Sciatic nerve (tissue), 2 donors: ENCODE measurements at places on chromosomes 6 and 20.
A peak's percentile ranks its signal among the peaks of the same experiment; 100 is the strongest.

GRCh38 chr20:41213150-41213820 lies 75.9 kb downstream of the PLCG1 start:
- DNase-seq = no peak

DNA sequence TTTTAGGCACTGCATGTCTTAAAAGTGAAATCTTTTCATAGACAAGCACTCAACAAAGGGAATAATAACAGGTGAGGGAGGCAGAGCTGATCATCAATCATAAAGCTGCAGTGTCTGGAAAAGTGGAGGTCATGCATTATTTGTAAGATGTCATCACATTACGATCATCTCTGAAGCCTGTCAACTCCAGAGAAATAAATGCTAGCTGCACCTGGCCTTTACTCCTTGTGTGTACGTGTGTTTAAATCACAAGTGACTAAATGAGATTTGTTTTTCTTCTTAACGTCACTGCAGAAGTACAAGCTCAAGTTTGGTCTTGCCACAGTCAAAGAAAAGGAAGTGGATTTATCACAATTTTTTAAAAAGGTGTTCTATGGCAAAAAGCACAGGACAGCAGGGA lies 275.5 kb upstream of the SGK1 start:
- DNase-seq = no peak

GRCh38 chr20:41095110-41095969 lies 42.0 kb upstream of the PLCG1 start:
- DNase-seq = peak; percentile 71

- DNase-seq = no peak
Measured at GRCh38 chr6:62492192-62492822, 206.3 kb upstream of the KHDRBS2 start.

DNA sequence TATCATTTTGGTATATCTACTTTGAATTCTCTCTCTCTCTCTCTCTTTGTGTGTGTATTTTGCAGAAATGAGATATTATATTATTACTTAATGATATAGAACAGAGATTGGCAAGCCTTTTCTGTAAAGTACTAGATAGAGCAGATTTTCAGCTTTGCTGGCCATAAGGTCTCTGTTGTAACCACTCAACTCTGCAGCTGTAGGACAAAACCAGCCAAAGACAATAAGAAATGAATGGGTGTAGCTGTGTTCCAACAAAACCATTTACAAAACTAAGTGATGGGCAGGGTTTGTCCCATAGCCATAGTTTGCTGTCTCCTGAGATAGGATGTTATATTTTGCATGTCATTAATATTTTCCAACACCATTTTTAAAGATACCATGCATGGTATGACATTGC lies 91.2 kb upstream of the TSHZ2 start:
- no peak for DNase-seq

DNA sequence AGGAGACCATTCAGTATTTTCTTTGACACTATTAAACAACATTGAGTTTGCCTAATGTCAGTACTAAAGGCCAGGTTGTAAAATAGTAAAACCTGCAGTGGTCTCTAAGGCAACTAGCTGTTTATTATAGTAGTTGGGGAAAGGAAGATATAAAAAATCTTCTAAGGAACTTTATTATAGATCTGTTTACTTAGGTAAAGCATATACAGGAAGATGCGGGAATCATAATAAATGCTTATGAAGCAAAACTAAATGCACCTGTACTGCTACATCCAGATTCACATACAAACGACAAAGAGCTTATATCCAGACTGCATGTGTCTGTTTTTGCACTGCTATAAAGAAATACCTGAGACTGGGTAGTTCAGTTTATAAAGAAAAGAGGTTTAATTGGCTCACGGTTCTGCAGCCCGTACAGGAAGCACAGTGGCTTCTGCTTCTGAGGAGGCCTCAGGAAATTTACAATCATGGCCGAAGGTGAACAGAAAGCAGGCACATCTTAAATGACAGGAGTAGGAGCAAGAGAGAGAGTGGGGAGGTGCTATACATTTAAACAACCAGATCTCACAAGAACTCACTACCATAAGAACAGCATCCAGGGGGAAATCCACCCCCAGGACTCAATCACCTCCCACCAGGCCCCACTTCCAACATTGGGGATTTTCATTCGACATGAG lies 8.7 kb upstream of the TRIM39 start:
- DNase-seq = no peak

DNA sequence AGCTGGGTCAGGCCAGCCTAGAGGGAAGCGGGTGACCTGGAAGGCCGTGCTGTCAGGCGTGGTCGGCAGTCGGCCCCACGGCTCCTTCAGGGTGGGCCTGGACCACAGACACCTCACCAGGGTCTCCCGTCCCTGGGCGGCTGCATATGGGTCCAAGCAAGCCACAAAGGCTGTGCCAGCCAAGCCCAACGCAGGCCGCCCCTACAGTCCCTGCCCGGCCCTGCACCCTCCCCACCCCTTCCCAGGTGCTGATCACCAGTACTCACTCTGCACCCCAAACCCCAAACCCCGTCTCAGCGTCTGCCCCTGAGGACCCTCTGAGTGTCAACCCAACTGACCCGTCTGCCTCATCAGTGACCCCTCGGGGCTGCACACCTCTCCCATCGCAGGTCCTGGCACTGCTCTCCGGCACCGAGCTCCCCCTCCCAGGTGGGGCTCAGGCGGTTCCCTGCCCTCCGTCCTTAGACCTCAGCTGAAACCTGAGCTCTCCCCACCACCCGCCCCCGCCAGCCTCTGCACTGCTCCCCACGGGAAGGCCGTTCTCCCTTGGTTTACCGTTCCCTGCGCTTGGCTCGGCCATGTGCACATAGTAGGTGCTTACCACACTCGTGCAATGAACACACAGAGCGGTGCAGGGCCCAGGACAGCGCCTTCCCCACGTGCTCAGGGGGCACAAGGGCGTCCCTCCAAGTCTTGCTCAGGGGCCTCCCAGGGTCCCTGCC lies 1.5 kb upstream of the PPDPF start:
- DNase-seq = peak; percentile 66

DNA sequence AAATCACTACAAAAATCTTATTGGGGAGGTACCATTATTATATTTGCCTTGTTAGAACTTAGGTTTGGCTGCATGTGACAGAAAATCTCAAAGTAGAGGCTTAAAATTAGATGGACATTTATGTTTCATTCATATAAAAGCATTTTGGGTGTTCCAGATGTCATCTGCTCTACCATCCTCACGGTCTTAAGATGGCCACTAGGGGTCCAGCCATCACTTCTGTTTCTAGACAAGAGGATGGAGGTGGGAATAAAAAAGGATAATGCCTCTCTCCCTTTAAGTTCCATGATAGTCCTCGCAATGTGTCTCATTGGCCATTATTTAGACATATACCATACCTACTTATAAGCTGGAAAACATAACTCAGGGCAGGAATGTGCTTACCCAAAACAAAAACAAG lies 929.5 kb downstream of the KIF16B start:
- DNase-seq = no peak

DNA sequence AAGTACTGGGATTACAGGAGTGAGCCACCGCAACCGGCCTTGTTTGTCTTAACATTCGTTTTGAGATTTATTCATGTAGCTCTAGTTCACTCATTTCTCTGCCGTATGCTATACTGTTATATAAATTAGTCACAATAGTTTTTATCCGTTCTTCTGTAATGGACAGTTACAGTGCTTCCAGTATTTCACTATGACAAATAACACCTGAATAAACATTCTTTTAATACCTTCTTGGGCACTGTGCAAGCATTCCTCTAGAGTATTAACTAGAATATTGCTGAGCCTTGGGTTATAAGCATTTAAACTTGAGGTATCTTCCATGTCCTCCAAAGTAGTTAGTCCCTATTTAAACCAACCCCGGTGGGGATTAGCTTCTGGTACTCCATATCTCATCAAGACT lies 45.6 kb downstream of the STK38 start:
- DNase-seq = no peak

GRCh38 chr6:31359581-31359980 lies 2.6 kb upstream of the HLA-B start:
- no peak for DNase-seq

- no peak for DNase-seq
Measured at GRCh38 chr6:3625149-3625979, 126.1 kb downstream of the PXDC1 start.

DNA sequence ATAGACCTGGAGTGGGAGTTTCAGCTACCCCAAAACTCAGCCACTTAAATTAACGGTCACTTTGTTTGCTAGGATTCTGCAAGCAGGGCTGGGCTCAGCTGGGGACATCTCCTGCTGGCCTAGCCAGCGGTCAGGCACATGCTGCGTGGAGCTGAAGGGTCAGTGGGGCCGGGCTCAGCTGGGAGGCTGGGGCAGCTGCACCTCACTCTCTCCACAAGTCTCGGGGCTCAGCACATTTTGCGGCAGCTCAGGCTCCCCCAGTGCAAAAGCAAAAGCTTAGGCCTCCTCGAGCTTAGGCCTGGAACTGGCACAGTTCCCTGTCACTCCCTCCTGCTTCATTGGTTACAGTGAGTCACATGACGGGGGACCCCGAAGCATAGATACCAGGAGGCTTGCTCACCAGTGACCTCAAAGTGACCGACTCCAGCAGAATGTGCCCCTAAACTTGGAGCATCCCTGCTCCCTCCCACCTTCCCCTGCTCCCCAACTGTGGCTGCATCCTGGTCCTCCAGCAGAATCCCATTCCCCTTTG lies 80.6 kb upstream of the CST7 start:
- DNase-seq = no peak

DNA sequence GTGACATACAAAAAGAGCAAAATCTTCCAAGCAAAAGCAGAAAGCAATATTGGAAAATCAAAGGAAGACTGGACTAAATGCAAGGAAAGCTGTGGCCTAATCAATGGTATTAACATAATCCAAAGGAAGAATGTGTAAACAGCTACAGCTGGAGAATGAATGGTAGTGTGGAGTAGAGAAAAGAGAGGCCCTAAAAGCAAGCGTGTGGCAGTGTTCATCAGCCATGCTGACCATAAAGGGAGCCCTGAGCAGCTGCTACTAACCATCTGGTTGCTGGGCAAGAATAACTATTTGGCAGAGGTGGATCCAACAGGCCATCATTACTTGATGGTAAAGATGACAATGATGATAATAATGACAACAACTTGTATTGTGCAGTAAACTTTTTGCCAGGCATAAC lies 148.5 kb upstream of the BEND6 start:
- DNase-seq = no peak

- no peak for DNase-seq
Measured at GRCh38 chr6:35413911-35414310, 38.2 kb upstream of the FANCE start.

GRCh38 chr20:37406010-37406998 lies 60.4 kb downstream of the SRC start:
- no peak for DNase-seq

- DNase-seq = no peak
Measured at GRCh38 chr6:55941702-55942101, 66.3 kb upstream of the BMP5 start.

DNA sequence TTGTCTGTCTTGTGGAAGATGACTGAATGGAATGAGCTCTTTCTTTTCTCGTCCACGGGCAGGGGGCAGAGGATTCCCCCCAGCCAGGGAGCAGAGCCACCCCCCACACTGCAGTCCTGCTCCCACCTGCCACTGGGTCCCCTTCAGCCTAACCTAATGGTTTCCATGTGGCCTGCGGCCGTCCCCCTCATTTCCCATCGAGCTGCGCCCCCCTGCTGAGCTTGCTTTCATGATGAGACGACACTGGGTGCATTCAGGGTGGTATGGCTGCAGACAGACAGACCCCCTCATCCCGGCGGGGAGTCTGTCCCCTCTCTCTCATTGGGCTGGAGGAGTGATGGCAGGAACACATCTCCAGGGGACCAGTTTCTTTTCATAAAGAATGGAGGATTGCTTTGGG lies 140.8 kb downstream of the DTNBP1 start:
- peak; percentile 50 for DNase-seq

- DNase-seq = no peak
Measured at GRCh38 chr6:118509009-118509617, 39.0 kb upstream of the PLN start.

GRCh38 chr20:57198132-57199072 lies 68.0 kb downstream of the BMP7 start:
- DNase-seq = no peak

- no peak for DNase-seq
Measured at GRCh38 chr6:142009647-142010046, 123.1 kb upstream of the GJE1 start.

GRCh38 chr6:125942672-125943527 lies 13.7 kb upstream of the HINT3 start:
- DNase-seq = no peak

- no peak for DNase-seq
Measured at GRCh38 chr6:404685-405423, 13.3 kb downstream of the IRF4 start.

GRCh38 chr20:44743916-44744655 lies 1.6 kb upstream of the KCNK15 start:
- no peak for DNase-seq

DNA sequence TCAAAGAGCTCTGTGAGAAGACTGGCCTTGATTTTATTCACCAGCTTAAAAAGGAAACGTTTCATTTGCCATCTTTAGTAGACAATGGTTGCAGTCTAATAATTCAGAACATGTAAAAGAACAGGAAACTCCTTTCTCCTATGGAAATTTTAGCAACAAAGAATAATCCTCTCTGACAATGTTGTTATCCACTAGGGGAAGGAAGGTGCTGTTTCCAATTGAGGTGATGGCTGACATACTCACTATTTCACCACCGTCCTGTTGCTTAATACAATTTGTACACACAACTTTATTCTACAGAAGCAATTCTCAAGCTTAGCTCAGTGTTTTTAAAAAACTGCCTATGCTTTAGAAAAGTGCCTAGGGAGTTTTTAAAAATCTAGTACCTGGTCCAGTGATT lies 192.7 kb downstream of the ARHGAP18 start:
- DNase-seq = no peak

- no peak for DNase-seq
Measured at GRCh38 chr6:154580397-154581135, 70.1 kb upstream of the CNKSR3 start.

DNA sequence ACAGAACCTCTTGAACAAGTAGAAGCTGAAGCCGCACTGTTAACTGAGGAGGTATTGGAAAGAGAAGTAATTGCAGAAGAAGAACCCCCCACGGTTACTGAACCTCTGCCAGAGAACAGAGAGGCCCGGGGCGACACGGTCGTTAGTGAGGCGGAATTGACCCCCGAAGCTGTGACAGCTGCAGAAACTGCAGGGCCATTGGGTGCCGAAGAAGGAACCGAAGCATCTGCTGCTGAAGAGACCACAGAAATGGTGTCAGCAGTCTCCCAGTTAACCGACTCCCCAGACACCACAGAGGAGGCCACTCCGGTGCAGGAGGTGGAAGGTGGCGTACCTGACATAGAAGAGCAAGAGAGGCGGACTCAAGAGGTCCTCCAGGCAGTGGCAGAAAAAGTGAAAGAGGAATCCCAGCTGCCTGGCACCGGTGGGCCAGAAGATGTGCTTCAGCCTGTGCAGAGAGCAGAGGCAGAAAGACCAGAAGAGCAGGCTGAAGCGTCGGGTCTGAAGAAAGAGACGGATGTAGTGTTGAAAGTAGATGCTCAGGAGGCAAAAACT lies 40.1 kb downstream of the ZBTB2 start:
- no peak for DNase-seq

GRCh38 chr6:3340358-3340802 lies 81.6 kb downstream of the PSMG4 start:
- DNase-seq = no peak
